Stimulated activated CD4-positive, alpha-beta T cell treated with anti-CD3 and anti-CD28 coated beads, Interleukin-15, amount 100 ng/mL, for 1 hour (primary cell): ENCODE measurements at places on chromosomes 16 and 17.

- no peak for DNase-seq
Observed at GRCh38 chr16:54239456-54239855, 47.1 kb downstream of the IRX3 start.

DNA sequence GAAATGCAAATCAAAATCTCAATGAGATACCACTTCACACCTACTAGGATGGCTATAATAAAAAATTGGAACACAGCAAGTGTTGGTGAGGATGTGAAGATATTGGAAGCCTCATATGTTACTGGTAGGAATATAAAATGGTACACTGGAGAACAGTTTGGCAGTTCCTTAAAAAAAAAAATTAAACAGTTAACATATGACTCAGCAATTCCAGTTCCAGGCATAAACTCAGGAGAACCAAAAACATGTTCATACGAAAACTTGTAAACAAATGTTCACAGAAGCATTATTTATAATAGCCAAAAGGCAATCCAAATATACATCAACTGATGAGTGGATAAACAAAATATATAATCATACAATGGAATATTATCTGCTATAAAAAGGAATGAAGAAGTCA is 28.2 kb downstream of the ZNF652 start:
- DNase-seq: no peak

DNA sequence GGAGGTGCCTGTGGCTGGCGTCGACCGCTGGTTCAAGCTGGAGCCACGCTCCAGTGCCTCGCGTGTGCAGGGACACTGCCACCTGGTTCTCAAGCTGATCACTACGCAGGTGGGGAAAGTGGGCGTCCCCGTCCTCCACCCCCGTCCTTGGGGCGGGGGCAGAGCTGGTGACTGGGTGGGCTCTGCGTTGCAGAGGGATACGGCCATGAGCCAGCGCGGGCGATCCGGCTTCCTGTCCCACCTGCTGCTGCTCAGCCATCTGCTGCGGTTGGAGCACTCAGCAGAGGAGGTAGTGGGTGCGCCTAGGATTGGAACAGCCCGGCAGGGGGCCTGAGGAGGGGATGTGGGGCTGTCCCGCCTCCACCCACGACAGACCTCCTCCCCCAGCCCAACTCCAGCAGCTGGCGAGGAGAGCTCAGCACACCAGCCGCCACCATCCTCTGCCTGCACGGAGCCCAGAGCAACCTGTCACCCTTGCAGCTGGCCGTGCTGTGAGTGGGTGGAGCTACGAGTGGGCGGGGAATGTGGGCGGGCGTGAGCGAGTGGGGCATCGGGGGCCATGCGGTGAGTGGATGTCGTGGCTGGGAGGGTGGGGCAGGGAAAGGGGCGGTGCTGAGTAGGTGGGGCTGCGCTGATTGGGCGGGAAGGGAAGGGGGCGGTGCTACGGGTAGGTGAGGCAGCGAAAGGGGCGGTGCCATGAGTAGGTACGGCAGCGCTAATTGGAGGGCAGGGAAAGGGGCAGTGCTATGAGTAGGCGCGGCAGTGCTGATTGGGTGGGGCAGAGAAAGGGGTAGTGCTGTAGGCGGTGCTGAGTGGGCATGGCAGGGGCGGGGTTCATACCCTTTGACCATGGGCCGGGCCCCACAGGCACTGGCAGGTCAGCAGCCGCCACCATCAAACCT is 8.9 kb downstream of the TSR3 start:
- peak; percentile 85 for DNase-seq

DNA sequence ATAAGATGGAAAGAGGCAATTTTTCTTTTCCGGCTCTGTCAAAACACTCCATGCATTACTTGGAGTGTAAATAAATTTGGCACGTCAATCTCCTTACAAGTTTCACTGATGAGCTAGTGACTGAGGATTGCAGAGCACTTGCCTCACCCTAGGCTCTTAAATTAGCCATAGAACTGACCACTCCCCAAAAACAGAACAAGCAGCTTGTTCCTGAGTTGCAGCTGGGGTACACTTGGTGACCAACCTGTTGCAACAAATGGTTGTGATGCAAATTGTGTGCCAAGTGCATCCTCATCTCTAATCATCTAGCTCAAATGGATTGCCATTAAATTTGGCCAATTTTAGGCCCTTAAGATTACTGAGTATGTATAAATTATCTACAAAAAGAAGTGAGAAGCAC is 67.0 kb downstream of the CACNG1 start:
- no peak for DNase-seq

- no peak for DNase-seq
Observed at GRCh38 chr16:75198135-75198600, 8.8 kb downstream of the CTRB2 start.

GRCh38 chr16:73383988-73384365 is 336.0 kb upstream of the ZFHX3 start:
- DNase-seq: no peak

GRCh38 chr17:39719563-39720355 is 10.6 kb downstream of the MIEN1 start:
- no peak for DNase-seq

DNA sequence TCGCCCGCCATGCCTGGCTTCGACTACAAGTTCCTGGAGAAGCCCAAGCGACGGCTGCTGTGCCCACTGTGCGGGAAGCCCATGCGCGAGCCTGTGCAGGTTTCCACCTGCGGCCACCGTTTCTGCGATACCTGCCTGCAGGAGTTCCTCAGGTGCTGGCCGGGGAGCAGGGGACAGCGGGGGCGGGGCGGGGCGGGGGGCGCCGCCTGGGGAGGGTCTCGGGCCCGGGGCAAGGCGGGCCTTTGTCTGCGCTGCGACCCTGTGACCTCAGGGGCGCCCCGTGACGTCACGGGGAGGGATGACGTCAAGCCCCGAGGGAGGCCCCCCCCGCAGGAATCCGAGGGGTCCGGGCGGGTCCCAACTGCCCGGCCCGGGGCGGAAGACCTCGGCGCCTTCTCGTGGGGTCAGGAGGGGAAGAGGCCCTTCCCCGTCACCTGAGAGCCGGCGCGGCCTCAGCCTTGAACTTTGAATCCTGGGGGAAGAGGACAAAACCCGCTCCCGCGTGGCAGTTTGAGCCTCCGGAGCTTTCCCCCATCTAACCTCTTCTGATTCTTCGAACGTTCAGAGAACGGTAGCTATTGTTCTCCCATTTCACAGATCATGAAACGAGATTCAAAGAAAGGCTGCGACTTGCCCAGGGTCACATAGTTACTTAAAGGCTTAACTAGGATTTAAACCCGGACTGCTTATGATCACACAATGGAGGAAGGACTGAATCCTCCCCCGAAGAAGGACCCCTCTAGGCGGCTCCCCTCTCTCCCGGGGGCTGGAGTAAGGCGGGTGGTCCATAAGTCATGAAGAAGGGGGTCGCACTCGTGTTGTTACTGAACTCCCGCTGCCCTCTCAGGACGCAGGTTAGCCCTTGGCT is 527 bp downstream of the TRAF4 start:
- peak; percentile 42 for DNase-seq

- no peak for DNase-seq
Observed at GRCh38 chr16:67571981-67572431, 9.7 kb downstream of the CTCF start.

DNA sequence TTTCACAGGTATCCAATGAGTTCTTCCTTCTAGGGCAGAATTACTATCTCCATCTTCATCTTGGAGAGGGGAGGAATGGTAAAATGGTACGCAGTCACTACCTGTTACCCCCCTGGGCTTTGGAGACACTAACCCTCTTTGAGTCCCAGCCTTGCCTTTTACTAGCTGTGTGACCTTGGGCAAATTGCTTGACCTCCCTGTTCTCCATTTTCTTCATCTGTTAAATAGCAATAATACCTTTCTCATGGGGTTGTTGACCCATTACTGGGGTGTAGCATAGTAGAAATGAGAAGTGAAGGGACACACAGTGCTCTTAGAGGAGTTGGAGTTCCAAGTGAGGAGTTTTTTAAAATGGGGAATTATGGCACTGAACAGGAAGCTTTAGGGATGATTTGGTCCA is 324.7 kb downstream of the FOXL1 start:
- DNase-seq: no peak

- peak; percentile 24 for DNase-seq
Observed at GRCh38 chr16:68356249-68356918, 45.6 kb downstream of the PRMT7 start.

DNA sequence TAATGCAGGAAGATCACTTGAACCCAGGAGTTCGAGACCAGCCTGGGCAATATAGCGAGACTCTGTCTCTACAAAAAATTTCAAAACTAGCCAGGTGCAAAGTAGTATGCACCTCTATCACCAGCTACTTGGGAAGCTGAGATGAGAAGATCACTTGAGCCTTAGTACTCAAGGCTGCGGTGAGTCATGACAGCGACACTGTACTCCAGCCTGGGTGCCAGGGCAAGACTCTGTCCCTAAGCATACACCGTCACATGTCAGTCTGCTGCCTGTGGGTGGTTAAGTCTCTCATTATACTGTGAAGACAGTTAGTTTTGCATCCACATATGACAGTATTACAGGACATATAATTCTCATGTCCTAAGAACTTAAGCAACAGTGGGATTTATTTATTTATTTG is 21.8 kb downstream of the NMRAL1 start:
- no peak for DNase-seq

DNA sequence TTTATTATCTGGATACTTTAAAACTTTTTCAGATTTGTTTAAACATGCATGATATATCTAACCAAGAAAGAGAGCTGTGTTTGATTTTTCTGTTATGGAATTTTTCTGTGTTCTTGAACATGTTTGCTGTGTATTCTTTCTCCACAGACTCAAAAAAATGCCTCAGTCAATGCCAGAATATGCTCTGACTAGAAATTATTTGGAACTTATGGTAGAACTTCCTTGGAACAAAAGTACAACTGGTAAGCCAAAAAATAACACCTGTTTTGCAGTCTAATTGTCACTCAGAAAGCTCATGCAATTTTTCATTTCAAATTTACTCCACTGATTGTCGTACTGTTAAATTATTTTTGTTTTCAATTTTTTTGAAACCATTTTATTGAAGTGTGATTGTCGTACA is 15.3 kb upstream of the ABCC11 start:
- no peak for DNase-seq

GRCh38 chr17:12909046-12909445 is 108.8 kb downstream of the ELAC2 start:
- DNase-seq: no peak

DNA sequence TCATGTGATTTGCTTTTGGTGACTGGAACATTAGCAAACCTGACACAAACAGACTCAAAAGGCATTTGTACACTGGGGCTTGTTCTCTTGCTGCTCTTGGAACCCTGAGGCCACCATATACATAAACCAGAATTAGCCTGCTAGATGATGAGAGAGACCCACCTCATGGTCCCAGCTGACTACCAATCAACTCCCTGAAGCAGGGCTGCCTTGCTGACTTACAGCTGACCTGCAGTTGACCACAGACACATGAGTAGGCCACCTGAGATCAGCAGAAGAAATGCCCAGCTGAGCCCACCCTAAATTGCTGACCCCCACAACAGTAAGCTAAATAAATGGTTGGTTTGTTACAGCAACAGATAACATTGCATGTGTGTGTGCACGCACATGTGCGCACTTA is 28.7 kb downstream of the BRIP1 start:
- no peak for DNase-seq

DNA sequence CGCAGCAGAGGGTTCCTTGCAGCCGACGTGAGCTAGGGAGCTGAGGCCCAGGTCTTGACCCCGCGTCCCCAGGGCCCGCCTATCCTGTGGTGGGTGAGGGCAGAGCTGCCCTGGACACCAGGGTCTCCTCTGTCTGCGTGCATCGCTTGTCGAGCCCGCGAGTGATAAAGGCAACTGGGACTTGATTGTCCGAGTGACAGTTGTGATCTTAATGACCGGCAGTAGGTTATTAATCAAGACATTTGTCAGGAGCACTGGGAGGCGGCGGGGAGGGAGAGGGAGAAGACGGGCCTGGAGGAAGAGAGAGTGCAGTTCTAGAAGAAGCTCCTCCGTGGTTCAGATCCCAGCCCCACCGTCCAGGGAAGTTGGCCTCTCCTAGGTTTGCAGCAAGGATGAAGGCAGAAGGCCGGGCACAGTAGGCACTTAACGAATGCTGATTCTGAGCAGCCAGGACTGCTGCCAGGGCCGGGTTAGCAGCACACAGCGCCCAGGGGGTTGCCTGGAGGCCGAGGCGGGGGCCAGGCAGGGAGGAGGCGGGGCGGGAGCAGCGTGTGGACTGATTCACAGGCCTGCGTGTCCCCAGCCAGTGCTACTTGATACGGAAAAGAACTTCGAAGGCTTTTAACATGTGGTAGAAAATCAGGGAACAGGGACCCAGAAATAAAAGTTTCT is 11.3 kb upstream of the GSE1 start:
- DNase-seq: no peak

- no peak for DNase-seq
Observed at GRCh38 chr17:72659811-72660210, 432.7 kb downstream of the SLC39A11 start.

DNA sequence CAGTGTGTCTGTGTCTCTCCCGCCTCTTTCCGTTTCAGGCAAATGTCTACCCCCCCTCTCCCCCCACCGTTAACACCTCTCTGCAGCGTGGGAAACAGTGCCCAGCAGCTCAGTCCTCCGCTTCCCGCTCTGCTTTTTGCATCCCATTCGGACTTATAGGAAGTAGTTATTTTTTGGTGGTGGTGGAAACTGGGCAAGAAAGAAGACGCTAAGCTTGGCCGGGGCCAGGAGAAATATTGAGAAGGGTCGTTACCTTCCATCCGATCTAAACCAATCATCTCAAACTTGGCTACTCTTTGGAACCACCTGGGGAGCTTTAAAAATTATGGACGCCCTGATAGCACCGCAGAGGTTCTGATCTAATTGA is 499 bp upstream of the HLF start:
- no peak for DNase-seq

- DNase-seq: no peak
Observed at GRCh38 chr17:76207275-76208059, 32.8 kb downstream of the RNF157 start.

DNA sequence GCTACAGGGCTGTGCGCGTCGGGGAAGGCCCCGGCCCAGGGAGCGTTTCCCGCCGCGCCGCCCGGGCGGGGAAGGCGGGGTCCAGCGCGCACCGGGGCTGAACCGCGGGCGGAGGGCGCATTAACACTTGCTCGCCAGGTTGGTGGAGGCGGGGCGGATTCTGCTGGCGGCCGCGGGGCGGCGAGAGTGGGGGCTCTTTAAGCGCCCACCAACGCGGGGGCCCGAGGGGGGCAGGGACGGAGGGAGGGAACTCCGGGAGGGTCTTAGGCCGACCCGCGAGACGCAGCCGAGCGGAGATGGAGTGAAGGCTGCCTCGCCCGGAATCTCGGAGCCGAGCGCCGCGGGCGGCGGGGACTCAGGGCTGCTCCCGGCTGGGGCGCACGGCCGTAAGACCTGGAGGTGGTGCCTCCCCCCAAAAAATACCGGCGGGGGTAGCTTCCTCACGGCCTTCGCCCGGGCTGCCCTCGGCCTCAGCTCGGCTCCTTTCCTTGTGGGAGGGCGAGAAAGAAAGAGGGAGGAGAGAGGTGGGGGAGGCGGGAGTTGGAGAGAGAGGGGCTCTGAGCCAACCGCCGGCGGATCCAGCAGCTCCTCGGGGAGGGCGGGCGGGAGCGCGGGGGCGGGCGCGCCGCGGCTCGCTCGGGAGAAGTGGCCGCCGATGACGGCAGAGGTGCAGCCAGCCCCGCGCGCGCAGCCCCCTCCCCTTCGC is 415 bp upstream of the FOXF1 start:
- no peak for DNase-seq
